ENCODE measurements at places on chromosomes 2 and 18. TPM values are rescaled to one million over a fixed set of nuclear protein-coding genes. Genes with fewer than 3 reads are reported as not detected.

DNA sequence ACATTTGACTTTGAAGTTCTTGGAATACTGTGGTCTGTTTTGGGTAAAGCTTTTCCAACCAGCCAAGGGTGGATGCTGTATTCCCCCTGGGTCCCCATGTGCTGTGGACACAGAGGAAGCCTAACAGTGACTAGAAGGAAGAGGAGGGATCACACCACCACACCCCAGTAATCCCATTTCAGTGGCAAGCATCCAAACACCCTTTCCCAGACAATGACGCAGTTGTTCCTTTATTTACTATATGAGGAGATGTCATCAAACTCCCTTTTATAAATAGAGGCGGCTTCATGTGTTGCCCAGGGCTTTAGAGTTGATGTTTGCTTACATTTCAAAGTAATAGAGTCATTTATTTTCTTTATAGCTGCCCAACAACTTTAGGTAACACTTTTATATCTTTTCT lies 959.4 kb upstream of the GYPC start:
- peak; percentile 40 for DNase-seq

DNA sequence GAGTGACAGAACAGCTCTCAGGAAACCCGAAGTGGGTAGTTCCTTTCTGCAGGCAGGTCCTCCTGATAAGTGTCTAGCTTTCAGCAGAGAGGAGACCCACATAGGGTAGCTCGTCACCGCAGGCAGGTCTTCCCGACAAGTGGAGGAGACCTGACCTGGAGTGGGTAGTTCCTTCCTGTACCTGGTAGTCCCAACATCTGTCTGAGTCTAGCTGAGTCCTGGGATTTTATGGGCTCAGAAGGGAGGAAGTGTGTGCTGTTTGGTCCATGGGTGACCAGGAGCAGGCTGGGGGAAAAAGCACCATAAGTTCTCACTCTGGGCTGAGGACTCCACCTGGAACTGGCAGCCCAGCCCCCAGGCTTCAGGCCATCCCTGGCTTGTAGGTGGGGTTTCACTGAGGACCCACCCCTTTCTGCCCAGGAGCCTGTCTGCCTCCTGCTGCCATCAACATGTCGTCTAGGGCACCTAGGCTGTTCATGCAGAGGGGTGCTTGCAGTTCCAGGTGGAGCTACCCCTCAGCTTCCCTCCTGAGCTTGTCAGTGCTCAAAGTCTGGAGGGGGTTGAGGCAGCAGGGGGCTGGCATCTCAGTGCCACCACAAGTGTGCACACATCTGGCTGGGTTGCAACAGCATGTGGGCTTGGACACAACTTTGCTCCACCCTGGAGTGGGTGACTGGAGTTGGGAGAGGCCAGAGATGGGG lies 9.4 kb downstream of the DYSF start:
- DNase-seq: no peak

DNA sequence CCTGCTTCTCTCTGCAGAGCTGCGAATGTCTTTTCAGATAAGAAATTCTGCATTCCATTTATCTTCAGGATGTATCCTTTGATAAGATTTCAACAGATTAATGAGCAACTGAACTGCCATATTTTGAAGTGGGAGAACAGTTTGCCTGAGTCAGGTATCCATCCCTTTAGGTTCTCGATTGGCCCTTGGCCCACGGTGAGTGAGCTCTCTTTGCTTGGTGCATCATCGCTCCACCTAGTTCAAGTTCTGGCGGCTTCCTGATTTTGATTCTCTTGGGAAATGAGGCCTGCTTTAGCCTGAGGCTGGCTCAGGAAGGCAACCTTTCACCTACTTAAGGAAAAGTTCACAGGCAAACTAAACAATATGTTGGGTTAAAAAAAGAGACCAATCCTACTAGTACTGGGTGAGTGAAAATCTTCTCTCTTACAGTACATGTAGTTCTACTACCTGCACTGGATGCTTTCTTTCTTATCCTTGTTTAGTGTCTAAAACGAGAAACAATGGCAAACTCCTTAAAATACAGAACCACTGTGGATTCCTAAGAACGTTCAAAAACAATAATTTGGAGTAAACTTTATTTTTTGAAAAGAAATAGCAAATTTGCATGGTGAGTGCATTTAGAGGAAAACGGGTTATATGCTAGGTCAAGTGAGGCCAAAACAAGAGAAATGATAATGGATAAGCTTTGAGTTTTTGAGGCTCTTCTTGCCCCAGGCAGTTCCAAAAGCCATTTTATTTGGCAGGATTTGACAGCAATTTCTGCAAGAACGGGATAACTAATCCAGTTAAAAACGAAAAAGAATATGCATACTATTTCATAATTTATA lies 837 bp upstream of the ACSL3 start:
- peak; percentile 68 for DNase-seq

- DNase-seq: no peak
These were observed 43.3 kb upstream of the CYP20A1 start for GRCh38 chr2:203195331-203196036.

DNA sequence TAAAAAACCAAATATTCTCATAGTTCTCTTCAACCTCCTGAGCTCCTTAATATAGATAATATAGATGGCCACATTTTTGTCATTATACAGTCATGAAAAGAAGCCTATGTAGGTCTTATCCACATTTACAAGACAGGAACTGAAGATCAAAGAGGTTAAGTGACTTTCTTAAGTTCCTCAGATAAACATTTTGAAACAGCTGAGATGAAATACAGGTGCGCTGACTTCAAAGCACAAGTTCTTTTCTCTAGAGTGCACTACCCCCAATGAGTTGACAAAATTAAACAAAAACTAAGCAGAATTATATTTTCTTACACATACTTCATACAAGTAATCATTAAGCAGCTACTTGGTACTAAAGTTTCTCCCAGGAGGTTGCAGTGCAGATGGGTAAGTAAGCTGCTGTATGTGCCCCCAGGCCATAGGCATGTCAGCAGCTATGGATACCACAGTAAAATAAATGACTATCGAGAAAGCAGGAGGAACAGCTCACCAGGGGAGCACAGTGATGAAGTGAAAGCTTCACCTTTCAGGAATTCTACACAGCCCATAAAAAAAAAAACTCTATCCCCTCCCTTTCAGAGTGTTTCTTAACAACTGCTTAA lies 199.8 kb downstream of the DPP10 start:
- no peak for DNase-seq

GRCh38 chr2:30871980-30872789 lies 64.9 kb upstream of the CAPN13 start:
- no peak for DNase-seq

DNA sequence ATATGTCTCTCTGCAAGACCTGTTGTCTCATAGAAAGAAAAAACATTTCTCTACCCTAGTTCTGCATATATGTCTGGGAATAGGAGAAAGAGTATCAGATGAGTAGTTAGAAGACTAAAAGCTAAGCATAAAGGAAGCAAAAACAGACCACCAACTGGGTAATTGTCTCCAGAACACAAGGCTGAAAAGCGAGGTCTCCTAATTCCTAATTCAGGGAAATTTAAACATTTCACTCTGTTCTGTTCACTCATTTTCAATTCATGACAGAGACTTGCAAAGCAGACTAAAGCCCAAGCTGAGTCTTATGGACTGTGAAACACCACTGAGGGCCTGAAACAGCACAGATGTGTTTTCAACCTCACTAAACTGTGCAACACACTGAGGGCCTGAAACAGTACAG lies 224.4 kb upstream of the TMEM200C start:
- no peak for DNase-seq

- DNase-seq: no peak
These were observed 4.3 kb upstream of the POLR2D start for GRCh38 chr2:127862228-127862627.

DNA sequence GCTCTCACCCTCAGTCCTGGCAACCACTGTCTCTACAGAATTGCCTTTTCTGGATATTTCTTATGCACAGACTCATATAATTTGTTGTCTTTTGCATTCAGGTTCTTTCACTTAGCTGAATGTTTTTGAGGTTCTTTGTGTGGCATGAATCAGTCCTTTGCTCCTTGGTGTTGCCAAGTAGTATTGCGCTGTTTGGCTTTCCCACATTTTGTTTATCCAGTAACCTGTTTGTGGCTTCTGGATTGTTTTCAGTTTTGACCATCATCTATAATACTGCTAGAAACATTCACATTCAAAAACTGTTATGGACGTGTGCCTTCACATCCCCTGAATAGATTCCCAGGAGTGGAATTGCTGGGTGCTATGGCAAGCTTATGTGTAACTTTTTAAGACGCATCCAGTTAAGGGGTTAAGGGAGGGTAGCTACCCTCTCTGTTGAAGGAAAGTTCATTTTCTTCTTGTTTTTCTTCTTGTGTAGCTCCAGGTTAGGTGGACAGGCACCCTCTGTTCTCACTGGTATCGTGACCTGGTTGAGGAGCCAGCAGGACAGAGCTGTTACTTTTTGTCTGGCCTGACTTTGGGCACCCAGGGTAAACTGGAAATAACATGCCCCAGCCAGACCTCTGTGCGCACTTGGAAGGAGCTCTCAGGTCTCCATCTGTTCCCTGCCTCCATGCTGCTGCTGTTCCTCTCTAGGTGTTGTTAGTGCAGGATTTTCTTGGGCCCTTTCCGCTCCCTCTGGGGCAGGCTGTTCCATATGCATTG lies 29.6 kb downstream of the ARHGAP25 start:
- no peak for DNase-seq

DNA sequence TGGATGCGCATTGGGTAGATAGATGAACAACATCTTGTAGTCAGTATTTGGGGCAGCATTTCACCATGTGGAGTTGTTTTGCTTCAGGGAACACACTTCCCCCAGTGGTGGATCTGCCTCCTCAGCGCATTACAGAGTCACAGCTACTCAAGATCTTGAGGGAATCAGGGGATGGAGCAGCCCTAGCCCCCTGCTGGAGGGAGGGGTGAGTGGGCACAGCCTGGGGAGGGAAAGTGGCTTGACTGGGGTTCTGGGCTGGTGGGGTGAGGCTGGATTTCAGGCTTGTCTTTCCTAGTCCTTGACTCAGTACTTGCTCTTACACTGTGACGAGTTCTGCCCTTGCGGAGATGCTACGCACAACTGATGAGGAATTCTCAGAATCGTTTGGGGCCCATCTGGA lies 271.0 kb upstream of the HS6ST1 start:
- no peak for DNase-seq

The PJVK gene
- total RNA-seq: 9.4 TPM

The NR4A2 gene
- total RNA-seq: 3.8 TPM

The CHRND gene
- not detected for total RNA-seq

The SLC23A3 gene
- total RNA-seq: 2.0 TPM
